Right lobe of liver (tissue), 6 donors: ENCODE measurements at places on chromosomes 6 and 20.
A peak's percentile ranks its signal among the peaks of the same experiment; 100 is the strongest.

DNA sequence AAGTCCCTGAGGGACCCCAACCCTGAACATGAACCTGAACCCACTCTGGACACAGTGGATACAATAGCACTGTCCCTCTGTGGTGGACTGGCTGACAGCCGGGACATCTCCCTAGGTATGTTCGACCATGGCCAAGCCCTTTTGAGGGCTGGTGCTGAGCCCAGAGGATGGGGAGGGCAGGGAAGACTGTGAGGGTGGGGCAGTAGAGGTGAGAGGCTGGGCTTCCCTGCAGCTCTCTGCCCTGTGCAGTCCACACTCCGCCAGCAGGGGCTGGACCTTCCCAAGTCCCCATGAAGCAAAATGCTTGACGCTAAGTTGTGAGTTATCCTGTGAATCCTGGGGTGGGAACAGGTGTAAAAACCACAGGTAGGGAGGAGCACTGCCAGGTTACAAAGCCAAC lies 11.5 kb downstream of the LPIN3 start:
- DNase-seq = no peak
- peaks cover 27% of the 10 kb centered on the region for H3K36me3 ChIP-seq
- H3K4me3 ChIP-seq = no peak overlapping the region
- H3K27me3 ChIP-seq = no peaks in the 10 kb centered on the region

DNA sequence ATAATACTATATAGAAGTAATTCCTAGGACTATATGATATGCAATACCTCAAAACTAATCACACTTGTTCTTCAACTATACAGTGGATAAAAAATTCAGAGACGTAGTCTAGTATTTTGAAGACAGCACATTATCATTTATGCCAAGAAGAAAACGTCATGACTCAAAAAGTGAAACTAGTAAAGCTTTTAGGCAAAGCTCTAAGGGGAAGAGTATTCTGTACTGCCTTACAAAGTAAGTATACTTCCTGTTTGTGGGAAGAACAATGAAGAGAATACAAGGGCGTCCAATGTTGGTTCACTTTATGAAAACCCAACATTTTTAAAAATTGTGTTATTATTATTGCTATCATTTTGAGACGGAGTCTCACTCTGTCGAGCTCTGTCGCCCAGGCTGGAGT lies 27.9 kb downstream of the LOC128125822 start:
- no peak overlapping the region for H3K4me3 ChIP-seq
- H3K36me3 ChIP-seq = no peaks in the 10 kb centered on the region
- H3K27ac ChIP-seq = no peak overlapping the region

GRCh38 chr6:112237595-112237994 lies 16.8 kb downstream of the LAMA4 start:
- peaks cover 7% of the 10 kb centered on the region for H3K4me1 ChIP-seq
- H3K36me3 ChIP-seq = no peaks in the 10 kb centered on the region
- no peak overlapping the region for H3K4me3 ChIP-seq
- H3K27me3 ChIP-seq = no peaks in the 10 kb centered on the region

DNA sequence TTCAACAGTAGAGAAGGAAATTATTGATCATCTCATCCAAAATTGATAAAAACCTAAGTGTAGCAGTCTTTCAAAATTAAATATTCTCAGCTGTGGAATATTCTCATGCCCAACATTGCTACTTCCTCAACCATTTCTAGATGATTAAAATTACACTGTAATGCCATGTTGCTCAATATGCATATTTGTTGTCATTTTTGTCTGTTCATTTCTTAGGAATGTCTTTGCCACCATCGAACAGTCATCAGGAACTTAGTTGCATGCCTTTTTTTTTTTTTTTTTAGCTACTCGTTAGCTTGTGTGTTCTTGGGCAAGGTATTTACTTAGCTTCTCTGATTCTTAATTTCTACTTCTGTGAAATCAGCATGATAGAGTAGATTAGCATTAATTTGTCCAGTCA lies 188.6 kb downstream of the DTNBP1 start:
- H3K27me3 ChIP-seq = no peaks in the 10 kb centered on the region
- peak overlapping the region; percentile 24 for H3K27ac ChIP-seq
- H3K4me3 ChIP-seq = no peak overlapping the region
- no peak for DNase-seq

- DNase-seq = no peak
- no peaks in the 10 kb centered on the region for H3K4me1 ChIP-seq
- no peaks in the 10 kb centered on the region for H3K36me3 ChIP-seq
Measured at GRCh38 chr6:142913511-142914047, 31.4 kb downstream of the HIVEP2 start.

DNA sequence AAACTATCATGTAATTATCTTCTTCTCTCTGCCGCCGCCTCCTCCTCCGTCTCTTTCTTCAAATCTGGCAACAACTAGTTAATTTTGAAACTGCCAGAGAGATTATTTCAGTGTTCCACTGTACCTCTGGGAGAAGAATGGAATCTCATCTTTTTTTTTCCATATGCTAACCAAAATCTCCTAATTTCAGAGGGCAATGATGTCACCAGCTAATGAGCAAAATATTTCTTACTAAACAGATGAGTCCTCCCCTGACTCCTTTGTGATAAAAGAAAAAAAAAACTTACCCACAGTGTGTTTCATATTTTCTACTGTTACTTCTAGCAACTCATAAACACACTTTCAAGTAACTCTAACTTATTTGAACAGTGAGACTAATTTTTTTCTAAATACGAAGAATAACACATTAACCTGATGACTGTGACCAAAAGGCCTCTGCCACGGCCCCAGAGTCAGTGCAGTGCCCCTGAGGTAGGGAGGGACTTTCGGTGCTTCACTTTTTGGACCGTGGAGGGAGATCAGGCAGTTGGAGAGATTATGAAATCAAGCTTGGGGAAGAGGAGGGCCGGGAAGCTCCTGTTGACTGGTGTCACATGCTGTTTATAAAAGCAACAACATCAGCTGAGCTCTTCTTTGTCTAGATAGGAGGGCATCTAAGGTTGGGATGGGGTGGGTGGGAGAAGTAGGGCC lies 159.6 kb downstream of the SASH1 start:
- DNase-seq = no peak
- H3K27ac ChIP-seq = no peak overlapping the region
- H3K27me3 ChIP-seq = no peaks in the 10 kb centered on the region
- no peaks in the 10 kb centered on the region for H3K4me1 ChIP-seq

DNA sequence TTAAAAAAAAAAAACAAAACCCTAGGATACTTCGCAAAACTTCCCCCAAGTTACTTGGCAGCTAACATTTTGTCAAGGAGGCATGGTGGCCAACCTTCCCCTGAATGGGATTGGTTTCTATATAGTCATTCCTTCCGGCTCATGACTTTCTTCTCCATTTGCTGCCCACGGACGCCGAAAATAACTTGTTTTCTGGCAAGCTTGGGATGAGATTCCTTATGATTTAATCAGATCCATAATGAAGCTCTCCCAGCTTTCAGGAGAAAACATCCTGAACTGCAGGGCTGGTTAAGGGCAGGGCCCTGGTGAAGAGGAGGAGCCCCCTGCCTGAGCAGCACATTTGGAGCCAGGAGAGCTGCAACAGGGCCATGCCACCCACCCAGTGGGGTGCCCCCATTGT lies 49.9 kb downstream of the PPP1R16B start:
- H3K4me1 ChIP-seq = no peaks in the 10 kb centered on the region
- DNase-seq = no peak
- H3K27me3 ChIP-seq = no peaks in the 10 kb centered on the region
- H3K27ac ChIP-seq = no peak overlapping the region

- no peaks in the 10 kb centered on the region for H3K36me3 ChIP-seq
- no peak overlapping the region for H3K27ac ChIP-seq
- no peaks in the 10 kb centered on the region for H3K4me1 ChIP-seq
- no peak overlapping the region for H3K4me3 ChIP-seq
- H3K27me3 ChIP-seq = no peaks in the 10 kb centered on the region
Measured at GRCh38 chr6:161543684-161544309, 269.9 kb upstream of the AGPAT4 start.

GRCh38 chr6:168363302-168363701 lies 43.7 kb upstream of the DACT2 start:
- no peaks in the 10 kb centered on the region for H3K27me3 ChIP-seq
- H3K4me3 ChIP-seq = no peak overlapping the region
- DNase-seq = no peak
- H3K4me1 ChIP-seq = no peaks in the 10 kb centered on the region

GRCh38 chr6:41579088-41579610 lies 33.0 kb downstream of the FOXP4 start:
- no peak for DNase-seq
- peaks cover 52% of the 10 kb centered on the region for H3K4me1 ChIP-seq
- no peaks in the 10 kb centered on the region for H3K27me3 ChIP-seq

DNA sequence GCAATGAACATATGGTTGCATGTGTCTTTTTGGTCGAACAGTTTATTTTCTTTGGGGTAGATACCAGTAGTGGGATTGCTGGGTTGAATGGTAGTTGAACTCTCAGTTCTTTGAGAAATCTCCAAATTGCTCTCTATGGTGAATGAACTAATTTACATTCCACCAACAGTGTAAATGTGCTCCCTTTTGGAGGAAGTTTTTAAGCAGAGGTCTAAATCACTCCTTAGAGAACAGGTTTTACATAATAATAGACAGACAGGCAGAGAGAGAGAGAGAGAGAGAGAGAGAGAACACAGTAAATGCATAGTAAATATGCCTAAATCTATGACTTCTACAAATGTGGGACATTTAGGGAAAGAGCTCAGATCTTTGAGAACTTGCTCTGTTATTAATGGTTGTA lies 37.6 kb downstream of the GRM1 start:
- H3K27ac ChIP-seq = no peak overlapping the region
- no peak for DNase-seq
- no peak overlapping the region for H3K4me3 ChIP-seq
- no peaks in the 10 kb centered on the region for H3K27me3 ChIP-seq
- H3K36me3 ChIP-seq = no peaks in the 10 kb centered on the region

DNA sequence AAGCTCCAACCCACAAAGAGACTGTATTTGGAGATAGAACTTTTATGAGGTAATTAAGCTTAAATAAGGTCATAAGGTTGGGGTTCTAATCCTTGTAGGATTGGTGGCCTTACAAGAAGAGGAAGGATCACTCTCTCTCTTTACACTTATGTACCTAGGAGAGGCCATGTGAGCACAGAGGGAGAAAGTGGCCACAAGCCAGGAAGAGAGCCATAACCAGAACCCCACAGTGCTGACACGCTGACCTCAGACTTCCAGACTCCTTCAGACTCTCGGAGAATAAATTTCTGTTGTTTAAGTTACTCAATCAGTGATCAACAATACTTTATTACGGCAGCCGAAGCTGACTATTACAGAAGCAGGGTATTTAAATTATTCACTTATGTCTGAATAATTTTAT lies 430.5 kb upstream of the EPHA7 start:
- DNase-seq = no peak
- H3K27me3 ChIP-seq = no peaks in the 10 kb centered on the region
- H3K4me1 ChIP-seq = no peaks in the 10 kb centered on the region

- H3K4me1 ChIP-seq = peaks cover 4% of the 10 kb centered on the region
- no peak for DNase-seq
- H3K4me3 ChIP-seq = peak overlapping the region; percentile 30
- no peaks in the 10 kb centered on the region for H3K36me3 ChIP-seq
Measured at GRCh38 chr6:26520237-26520849, 17.8 kb upstream of the HMGN4 start.

- H3K27ac ChIP-seq = no peak overlapping the region
- H3K4me3 ChIP-seq = no peak overlapping the region
- no peaks in the 10 kb centered on the region for H3K36me3 ChIP-seq
- DNase-seq = no peak
- H3K27me3 ChIP-seq = no peaks in the 10 kb centered on the region
Measured at GRCh38 chr6:169146521-169146920, 107.1 kb downstream of the THBS2 start.

DNA sequence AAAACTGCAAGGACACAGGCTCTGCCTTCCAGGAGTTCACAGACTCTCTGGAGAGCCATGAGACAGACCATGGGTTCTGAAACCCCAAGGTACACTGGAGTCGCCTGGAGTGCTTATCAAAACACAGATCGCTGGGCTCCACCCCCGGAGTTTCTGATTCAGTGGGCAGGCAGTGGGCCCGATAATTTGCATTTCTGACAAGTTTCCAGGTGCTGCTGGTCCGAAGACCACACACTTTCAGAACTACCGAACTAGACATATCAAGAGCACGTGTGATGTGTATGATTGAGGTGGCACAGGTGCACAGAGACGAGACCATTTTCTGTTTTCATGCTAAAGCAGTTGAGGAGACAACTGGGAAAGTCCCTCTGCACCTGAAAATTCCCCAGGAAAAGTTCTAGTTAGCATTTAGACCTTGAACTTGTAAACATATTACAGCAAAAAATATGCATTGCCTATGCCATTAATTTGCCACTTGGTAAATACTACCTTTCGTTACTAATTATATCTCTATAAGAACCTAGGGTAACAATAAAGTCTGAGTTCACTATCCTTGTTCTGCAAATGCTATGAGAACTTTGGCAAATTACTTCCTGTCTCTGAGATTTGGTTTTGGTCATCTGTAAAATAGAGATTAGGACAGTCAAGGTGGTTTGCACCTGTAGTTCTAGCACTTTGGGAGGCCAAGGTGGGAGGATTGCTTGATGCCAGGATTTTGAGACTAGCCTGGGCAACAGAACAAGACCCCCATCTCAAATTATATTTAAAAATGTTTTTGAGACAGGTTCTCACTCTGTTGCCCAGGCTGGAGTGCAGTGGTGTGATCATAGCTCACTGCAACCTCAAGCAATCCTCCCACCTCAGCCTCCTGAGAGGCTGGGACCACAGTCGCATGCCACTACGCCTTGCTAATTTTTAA lies 14.3 kb upstream of the PIM1 start:
- no peaks in the 10 kb centered on the region for H3K27me3 ChIP-seq
- H3K4me1 ChIP-seq = peaks cover 6% of the 10 kb centered on the region
- H3K4me3 ChIP-seq = no peak overlapping the region
- peak; percentile 46 for DNase-seq

DNA sequence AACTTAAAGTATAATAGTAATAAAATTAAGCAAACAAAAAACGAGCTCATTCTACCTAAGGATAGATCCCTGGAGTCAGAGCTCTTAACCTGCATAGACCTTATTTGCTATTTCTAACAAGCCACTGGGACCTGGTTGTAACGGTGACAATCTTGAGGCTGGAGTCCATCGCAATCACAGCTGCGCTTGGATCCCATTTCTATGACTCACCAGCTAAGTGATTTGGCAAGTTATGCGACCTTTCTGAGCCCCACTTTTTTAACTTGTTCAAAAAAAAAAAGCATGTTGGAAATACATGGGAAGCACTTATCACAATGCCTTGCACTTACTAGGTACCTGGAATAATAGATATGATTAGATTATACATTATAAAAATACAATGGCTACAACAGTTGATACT lies 389.5 kb upstream of the CDH4 start:
- no peak for DNase-seq
- H3K36me3 ChIP-seq = no peaks in the 10 kb centered on the region
- H3K4me1 ChIP-seq = no peaks in the 10 kb centered on the region
- H3K27ac ChIP-seq = no peak overlapping the region

DNA sequence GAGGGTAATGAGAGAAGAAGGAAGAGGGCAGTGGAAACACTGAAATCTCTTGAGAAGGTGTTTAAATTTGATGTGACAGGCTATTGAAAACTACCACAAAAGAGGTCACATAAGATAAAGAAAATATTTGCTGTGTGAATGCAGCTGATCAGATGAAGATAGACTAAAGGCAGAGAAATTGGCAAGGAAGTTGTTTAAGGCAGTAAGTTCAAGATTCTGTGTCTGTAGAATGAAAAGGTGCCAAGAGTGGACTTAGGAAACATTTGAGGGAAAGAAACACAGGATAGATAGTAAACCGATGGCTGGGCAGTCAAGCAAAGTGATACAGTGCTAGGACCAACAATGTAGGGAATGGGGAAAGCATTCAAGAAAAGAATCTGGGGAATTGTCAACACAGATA lies 332.3 kb upstream of the MARCKS start:
- no peak for DNase-seq

GRCh38 chr20:23966927-23967615 lies 21.5 kb downstream of the GGTLC1 start:
- no peaks in the 10 kb centered on the region for H3K27me3 ChIP-seq
- no peak for DNase-seq
- no peak overlapping the region for H3K27ac ChIP-seq
- H3K36me3 ChIP-seq = no peaks in the 10 kb centered on the region
- H3K4me3 ChIP-seq = no peak overlapping the region
